Mesothelial cell of epicardium (in vitro differentiated cells): ENCODE measurements at places on chromosomes 2 and 18. TPM values are rescaled to one million over a fixed set of nuclear protein-coding genes. Genes with fewer than 3 reads are reported as not detected.

The ZBTB7C gene
- total RNA-seq, result 7.0 to 9.1 TPM (median 7.4 TPM) in 3 replicates

The NMUR1 gene
- total RNA-seq, result 0.09 to 0.13 TPM in 2 of 3 replicates, not detected in the other

- no peak for DNase-seq
These were observed 34.0 kb upstream of the COL3A1 start for GRCh38 chr2:188940171-188940570.

The DTYMK gene
- 32.1 to 36.5 TPM (median 35.0 TPM) in 3 replicates for total RNA-seq

- no peak for DNase-seq
These were observed 53.7 kb upstream of the APCDD1 start for GRCh38 chr18:10400534-10401307.

The CFC1 gene
- total RNA-seq, result not detected in 3 replicates

The LGALSL gene
- total RNA-seq, result 15.4 to 20.0 TPM (median 15.6 TPM) in 3 replicates

DNA sequence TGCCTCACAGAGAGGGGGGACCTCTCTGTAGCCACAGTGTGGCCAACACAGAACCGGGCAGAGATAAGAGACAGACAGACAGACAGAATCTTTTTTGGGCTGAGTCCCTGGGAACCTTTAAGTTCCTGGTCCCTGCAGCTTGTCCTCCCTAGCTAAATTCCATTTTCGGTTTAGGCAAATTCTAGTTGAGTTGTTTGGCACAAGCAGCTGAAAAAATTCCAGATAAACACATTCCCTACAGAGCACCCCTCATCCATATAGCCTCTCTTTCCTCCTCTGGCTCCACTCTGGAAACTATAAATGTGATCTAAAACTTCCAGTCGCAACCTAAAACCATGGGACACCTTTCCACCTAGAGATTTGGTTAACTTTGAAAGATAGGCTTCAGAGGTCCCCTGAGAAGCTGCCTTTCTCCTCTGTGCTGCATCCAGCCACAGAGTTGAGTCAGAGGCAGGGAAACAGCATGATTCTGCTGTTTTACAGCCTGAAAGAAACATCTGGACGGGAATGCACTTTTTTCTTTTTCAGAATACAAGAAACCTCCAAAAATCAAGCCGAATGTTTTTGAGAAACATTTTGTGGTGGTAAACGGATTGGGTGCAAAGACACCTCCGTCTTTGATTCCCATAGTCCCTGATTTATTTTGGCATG lies 30.9 kb downstream of the SLC4A3 start:
- DNase-seq, result no peak

DNA sequence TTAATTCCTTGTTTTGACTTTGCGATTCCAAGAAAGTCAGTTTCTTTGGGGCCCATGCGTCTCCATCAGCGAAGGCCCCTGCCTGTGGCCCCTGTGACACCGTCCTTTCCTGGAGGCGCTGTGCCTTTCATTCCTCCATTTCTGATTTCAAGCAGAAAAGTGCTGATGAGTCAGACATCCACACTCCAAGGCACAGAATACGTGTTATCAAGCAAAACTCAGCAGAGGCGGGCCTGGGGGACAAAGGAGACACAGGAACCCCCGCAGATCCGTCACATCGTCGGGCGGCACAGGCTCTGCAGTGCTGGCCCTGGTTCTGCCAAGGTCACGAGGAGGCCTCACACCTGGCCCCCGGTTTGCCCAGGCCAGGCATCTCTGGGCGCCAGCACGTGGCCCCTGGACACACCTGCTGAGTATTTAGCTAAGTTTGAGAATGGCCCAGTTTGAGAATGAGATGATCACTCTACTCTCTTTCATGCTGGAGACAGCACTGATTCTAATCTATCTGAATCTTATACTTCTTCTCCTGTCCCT lies 7.2 kb upstream of the SALL3 start:
- DNase-seq, result no peak

- DNase-seq, result no peak
These were observed 22.7 kb downstream of the RHOB start for GRCh38 chr2:20469595-20469994.

DNA sequence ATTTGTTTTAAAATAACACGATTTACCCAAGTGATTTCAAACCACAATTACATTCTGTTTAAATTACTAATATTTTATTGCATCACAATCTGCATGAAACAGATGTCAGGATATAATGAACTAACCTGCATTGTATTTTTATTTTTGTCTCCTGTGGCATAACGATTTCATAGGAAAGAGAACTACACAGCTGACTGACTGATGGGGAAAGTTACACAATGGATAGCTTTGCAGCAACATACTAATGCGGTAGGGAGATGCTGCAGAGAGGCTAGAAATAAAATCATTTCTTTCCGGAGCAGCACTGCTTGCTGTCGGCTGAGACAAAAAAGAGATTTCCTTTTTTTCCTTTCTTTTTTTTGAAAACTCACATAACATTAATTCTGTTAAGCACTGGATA lies 36.9 kb downstream of the SCN1A start:
- DNase-seq, result no peak

The FAHD2A gene
- total RNA-seq, result 43.3 to 45.2 TPM (median 43.5 TPM) in 3 replicates

- no peak for DNase-seq
These were observed 8.1 kb downstream of the SMAD7 start for GRCh38 chr18:48942554-48943261.

DNA sequence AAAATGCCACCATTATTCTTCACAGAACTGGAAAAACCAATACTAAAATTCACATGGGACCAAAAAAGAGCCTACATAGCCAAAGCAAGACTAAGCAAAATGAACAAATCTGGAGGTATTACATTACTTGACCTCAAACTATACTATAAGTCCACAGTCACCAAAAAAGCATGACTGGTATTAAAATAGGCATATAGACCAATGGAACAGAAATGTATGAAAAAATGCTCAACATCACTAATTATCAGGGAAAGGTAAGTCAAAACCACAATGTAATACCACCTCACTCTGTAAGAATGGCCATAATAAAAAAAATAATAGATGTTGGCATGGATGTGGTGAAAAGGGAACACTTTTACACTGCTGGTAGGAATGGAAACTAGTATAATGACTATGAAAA lies 158.6 kb downstream of the CDH2 start:
- DNase-seq, result no peak

DNA sequence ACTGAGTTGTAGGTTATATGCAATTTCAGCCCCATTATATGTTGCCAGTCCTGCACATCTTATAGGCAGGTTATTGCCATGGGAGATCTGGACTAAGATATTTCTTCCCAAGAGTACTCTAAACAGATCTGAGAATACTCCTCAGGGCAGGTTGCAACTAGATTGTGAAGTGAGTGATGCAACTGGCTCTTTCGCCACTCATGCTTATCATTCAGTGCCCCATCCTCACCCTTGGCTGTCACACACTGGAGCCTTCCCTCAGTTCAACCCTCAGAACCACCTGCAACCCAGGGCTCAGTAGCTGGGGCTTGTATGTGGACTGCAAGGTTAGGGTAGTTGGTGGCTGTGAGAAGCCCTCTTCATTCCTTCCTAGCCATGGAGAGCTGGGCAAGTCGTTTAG lies 14.1 kb downstream of the MERTK start:
- no peak for DNase-seq

DNA sequence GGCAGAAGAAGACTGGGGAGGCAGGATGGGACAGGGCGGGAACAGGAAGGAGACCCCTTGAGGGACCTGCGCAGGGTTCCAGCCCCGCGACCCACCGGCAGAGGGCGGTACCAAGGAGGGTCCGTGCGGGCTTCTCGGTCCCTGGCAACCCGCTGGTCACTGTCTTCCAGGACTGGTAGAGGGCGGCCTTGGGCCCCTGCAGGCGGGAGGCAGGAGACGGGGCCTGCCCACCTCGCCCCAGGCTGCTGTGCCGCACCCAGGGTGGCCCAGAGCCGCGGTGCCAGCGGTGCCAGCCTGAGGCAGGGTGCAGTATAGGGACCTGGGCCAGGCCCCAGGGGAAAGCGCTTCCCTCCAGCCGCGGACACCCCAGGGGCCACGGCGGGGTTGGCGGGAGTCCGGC lies 34.5 kb downstream of the NEURL3 start:
- DNase-seq, result no peak

- peak; percentile 69 for DNase-seq
These were observed 19.2 kb downstream of the POU3F3 start for GRCh38 chr2:104872866-104873688.

DNA sequence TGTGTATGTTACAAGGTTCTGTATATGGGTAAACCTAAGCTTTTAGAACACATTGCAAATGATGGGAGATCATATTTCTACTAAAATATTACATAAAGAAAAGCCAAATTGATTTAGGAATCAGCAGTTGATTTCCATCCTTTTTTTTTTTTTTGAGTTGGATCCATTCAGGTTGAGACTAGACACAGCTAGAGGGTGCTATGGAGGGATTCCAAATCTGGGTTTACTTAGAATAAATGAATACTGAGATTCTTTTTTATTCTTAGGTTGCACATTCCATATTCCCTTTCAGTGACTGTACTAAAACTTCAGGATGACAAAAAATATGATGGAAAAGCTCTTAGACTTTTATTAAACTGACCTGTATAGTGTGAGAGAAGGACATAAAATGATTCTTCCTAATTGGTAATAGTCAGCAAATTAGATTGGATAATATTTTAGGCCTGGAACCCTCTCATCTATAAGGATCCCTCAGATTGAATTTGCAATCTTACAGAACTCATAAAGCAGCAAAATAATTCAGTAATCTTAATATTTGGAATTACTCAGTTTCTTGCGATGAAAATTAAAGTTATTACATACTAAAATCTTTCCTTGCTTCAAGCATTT lies 183.3 kb upstream of the SESTD1 start:
- no peak for DNase-seq

GRCh38 chr18:76730901-76731300 lies 91.5 kb upstream of the ZNF236 start:
- DNase-seq, result no peak

The DSG2 gene
- 98.0 to 102 TPM (median 98.4 TPM) in 3 replicates for total RNA-seq

The ME2 gene
- 32.8 to 37.3 TPM (median 35.8 TPM) in 3 replicates for total RNA-seq

- no peak for DNase-seq
These were observed 90.3 kb upstream of the BARD1 start for GRCh38 chr2:214899751-214900150.

The EXOC6B gene
- total RNA-seq, result 99.7 to 105 TPM (median 104 TPM) in 3 replicates

The LONRF2 gene
- total RNA-seq, result 13.4 to 14.6 TPM (median 13.7 TPM) in 3 replicates

DNA sequence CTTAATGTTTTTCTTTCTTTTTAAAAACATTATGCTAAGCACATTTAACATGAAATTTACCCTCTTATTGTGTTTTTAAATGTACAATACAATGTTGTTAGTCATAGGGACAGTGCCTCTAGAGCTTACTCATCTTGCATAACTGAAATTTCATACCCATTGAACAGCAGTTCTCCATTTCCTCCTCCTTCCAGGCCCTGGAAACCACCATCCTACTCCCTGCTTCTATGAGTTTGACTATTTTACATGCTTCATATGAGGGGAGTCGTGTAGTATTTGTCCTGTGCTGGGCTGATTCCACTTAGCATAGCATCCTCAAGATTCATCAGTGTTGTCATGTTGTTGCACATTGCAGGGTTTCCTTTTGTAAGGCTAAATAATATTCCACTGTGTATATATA lies 92.6 kb downstream of the SPATS2L start:
- DNase-seq, result no peak

DNA sequence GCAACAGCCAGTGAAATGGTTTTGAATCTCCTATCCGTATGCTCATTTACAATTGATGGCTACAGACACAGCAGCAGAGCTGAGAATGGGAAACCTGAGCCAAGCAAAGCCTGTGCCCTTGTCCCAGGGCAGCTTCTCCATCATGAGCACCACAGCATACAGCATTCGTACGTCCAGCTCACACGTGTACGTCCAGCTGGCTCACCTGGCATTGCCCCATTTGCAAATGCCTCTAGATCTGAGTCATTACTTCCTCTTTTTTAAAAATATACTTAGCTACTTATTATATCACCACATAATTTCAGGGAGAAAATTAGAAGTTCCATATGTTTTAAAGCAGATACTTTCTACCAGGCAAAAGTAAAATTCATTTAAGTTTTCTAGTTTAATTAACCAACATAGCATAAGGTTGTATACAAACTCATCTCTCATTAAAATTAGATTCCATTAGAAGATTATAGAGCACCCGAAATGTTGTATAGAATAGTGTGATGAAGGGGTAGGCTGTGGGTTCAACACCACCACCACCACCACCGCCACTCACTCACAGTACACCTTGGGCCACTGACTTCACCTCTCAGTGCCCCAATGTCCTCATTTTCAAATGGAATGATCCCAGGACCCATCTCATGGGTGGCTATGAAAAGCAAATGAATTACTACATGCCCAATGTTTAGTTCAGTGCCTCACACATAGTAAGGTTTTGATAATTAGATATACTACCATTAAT lies 31.4 kb upstream of the TMEM177 start:
- no peak for DNase-seq

The RAPH1 gene
- total RNA-seq, result 25.2 to 30.3 TPM (median 27.1 TPM) in 3 replicates

The TXNDC2 gene
- 0.29 TPM in 1 of 3 replicates, not detected in the others for total RNA-seq

- DNase-seq, result no peak
These were observed 7.7 kb downstream of the LOXL3 start for GRCh38 chr2:74546004-74546403.

The PKP4 gene
- 66.3 to 70.8 TPM (median 66.6 TPM) in 3 replicates for total RNA-seq

- no peak for DNase-seq
These were observed 216.9 kb downstream of the MYO3B start for GRCh38 chr2:170394641-170395387.

DNA sequence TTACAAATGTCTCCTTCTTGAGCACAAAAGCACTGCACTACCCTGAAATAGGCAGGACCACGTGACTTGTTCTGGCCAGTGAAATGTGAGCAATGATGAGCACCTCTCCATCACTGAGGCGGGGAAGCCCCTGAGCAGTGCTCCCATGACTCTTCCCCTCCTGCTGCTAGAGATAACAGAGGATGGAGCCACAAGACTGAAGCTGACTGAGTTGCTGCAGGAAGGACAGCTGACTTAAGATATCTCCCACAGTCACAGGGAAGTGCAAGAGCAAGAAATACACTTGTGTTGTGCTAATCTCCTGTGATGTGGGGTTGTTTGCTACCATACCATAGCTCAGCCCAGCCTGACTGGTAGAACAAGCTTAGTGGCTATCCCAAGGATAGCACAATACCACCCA lies 38.7 kb downstream of the STK39 start:
- no peak for DNase-seq

- DNase-seq, result no peak
These were observed 776.4 kb downstream of the EPHA4 start for GRCh38 chr2:220795705-220796104.

The ALLC gene
- not detected in 3 replicates for total RNA-seq

- no peak for DNase-seq
These were observed 106.7 kb upstream of the PELI1 start for GRCh38 chr2:64250751-64251423.

DNA sequence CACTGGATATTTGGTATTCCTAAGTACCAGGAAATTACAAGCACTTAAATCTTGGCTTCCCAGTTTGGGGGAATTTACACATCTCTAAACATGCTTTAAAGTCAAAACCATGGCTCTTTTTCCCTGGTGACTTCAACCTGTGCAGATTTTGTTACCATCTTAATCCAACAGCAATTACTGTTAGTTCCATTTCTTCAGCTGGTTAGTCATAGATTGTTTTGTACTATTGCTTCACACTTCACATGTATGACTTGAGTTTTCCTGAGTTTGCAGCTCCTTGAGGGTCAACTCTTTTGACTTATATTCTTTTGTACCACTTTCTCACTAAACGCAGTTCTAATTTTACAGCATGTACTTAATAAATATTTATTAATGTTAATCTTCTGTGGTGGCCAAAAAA lies 203.4 kb upstream of the RND3 start:
- DNase-seq, result no peak
